ENCODE measurements at places on chromosomes 5 and 9.
A peak's percentile ranks its signal among the peaks of the same experiment; 100 is the strongest.

DNA sequence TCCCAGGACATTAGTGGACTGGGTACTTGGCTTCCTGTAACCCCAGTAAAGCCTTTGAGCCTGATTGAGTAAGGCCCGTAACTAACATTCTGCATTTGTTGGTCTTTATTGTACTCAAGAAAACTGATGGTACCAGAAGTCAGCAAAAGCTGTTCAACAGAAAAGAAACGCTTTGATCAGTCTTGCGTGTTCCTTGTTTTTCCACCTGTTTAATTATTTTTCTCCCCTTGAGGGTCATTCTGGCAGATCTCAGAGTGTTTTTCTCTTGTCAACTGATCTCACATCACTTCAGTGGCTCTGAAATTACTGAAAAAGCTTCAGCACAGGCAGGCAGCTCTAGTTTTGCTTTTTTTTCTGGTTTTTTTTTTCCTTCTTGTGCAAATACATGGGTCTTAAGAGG is 6.1 kb upstream of the TMEM268 start:
- DNase-seq = no peak

DNA sequence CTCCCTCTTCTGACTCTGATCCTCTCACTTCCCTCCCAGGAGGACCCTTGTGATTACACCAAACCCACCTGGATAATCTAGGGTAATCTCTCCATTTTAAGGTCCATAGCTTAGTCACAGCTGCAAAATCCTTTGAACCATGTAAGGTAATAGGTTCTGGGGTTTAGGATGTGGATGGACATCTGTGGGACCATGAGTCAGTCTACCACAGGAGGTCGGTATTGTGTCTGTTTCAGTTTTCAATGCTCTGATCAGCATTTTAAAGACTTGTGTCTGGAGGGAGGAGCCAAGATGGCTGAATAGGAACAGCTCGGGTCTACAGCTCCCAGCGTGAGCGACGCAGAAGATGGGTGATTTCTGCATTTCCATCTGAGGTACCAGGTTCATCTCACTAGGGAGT is 112.6 kb downstream of the CAVIN4 start:
- no peak for DNase-seq

DNA sequence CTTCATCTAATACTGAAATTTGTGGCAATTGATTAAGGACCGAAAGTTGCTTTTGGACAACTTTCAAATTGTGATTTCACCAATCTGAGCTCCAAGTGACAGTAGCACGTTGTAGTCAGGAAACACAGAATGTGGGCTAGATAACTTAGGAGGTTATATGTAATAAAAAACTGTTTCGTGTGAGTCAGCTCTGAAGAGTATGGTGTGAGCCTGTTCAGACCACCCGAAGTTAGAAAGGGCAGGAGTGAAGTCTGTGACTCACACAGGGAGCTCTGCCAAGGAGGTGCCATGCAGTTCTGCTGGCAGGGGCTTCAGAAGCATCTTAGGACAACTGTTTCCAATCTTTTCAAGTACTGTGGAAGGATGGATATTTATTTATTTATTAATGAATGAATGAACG is 16.4 kb upstream of the ZBTB34 start:
- peak; percentile 14 for DNase-seq

GRCh38 chr9:91963711-91964240 is 13.7 kb upstream of the ROR2 start:
- no peak for DNase-seq

- no peak for DNase-seq
Measured at GRCh38 chr9:133770076-133770777, 32.1 kb upstream of the SARDH start.

- no peak for DNase-seq
Measured at GRCh38 chr5:157590478-157590877, 14.9 kb upstream of the ADAM19 start.

DNA sequence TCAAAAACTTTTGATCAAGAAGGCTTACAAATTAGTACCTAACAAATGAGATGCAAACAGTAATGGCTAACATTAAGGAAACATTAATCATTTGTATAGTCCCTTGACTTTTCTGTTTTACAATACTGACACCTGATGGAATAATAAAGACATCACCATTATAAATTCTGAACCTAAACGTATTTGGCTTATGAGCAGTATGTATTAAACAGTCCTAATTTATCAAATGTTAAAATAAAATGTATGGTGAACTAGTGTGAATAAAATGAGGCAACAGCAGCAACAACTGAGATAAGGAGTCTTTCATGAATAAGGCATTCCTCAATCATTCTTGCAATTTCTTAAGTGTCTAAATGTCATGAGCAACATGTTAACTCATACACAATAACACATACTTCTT is 6.0 kb downstream of the PUM3 start:
- DNase-seq = peak; percentile 25

DNA sequence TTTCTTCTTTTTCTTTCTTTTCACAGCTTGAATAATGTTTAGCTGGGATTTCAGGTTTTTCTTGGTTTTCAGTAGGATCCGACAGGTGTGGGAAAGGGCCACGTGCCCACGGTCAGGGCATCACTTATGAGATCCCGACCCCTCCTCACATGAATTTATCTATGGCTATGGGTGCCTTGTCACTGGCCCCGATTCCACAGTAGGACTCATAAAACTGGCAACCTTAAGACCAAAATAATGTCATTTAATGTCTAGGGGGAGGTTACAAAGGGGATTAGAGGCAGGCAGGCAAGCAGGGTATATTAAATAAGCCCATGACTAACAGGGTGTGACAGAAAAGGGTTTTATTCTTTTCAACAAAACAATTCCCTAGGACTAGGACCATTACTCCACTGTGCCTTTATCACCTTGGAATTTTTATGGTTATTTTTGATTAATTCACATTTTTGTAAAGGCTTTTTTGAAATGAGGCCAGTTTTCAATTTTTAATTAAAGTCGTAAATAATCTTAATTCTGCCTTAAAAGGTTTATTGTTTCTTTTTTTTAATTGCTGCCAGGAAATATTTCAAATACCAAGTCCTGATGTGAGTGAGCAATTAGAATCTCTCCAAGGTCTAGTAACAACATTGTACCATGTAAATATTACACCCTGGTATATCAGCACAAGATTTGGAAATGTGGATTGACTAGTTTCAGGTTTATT is 370.4 kb downstream of the GLIS3 start:
- no peak for DNase-seq

- no peak for DNase-seq
Measured at GRCh38 chr5:170818232-170818631, 34.7 kb downstream of the GABRP start.

GRCh38 chr5:97618721-97619120 is 435.7 kb upstream of the RIOK2 start:
- DNase-seq = no peak

DNA sequence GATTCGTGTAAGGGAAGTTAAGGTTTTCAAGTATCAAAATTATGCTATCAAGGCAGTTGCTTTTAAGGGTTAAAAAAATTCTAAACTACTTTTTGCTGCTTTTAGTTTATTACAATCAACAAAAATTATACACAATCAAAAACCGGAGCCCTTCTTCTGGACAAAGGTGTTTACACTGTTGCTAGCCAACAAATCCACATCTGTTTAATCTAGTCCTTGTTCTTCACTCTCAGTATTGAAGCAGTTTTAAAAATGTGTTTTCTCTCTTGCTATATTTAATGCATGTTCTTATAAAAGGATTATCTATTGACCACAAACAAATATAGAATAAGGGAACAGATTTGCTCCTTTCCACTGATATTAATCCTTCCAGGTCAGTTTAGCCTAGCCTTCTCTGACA is 2.5 kb downstream of the FEM1C start:
- DNase-seq = no peak

GRCh38 chr5:178108966-178109365 is 4.4 kb upstream of the N4BP3 start:
- DNase-seq = no peak

DNA sequence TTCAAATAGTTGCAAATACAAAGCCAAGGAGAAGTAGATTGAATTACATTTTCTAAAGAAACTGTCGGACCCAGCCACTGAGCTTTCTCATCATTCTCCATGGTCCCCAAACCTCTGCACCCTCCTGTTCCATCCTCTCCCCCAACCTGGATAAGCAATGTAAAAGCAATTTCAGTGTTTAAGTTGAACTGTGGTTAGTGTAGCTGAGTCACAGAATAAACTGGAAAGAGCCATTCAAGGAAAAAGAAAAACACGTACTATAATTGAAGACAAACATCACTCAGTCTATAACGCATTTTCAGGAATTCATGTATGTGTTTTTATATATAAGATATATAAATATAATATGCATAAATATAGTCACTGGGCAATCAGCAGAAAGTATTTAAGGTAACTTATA is 54.1 kb upstream of the TMEM161B start:
- no peak for DNase-seq

GRCh38 chr9:36987891-36988290 is 46.2 kb downstream of the PAX5 start:
- DNase-seq = no peak

GRCh38 chr5:1881098-1881572 is 1.6 kb downstream of the IRX4 start:
- DNase-seq = no peak

GRCh38 chr5:25990771-25991170 is 1047.6 kb downstream of the CDH9 start:
- DNase-seq = no peak

- DNase-seq = no peak
Measured at GRCh38 chr5:111486055-111486454, 26.3 kb downstream of the STARD4 start.

GRCh38 chr5:151812757-151813309 is 41.1 kb downstream of the G3BP1 start:
- no peak for DNase-seq

- DNase-seq = no peak
Measured at GRCh38 chr5:174585472-174585871, 138.9 kb upstream of the MSX2 start.

GRCh38 chr5:167725741-167726140 is 565.7 kb upstream of the WWC1 start:
- no peak for DNase-seq

- DNase-seq = no peak
Measured at GRCh38 chr5:95818181-95819147, 4.1 kb downstream of the GLRX start.

GRCh38 chr5:39395521-39395920 is 29.3 kb downstream of the DAB2 start:
- DNase-seq = no peak

GRCh38 chr5:163473635-163474243 is 13.3 kb downstream of the HMMR start:
- DNase-seq = no peak

DNA sequence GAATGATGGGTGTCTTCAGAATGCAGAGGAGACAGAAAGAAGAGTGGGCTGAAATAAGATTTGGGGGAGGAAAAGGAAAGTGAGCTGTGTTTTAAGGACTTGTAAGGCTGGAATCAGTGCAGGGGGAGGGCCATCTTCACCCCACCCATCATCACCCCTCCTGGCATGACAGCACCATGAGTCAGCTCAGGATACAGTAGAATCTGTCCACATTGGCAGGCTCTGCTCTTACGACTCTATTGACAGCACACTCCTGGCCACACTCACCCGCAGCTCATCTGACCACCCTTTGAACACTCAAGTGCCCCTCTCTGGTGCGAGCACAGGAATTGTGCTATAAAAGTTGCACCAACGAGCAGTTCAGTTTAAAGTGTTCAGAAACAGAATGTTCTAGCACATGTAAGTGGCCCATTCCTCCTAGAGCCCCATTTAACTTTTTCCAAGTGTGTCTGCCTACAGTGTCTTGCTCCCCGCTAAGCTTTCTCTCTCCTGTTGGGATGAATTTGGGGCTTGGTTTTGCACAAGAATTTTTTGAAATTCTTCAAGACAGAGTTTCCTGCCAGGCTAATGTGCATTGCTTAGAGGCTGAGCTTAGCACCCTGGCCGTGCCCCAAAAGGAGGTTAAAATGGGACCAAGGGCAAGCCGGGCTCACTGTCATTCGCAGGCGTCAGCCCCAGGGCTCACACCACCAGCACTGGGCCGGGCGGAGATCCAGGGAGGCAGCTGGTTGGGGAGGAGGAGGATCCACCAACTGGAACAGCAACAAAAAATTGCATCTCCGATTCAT is 12.0 kb downstream of the ADRA1B start:
- DNase-seq = peak; percentile 77

- no peak for DNase-seq
Measured at GRCh38 chr5:58404734-58405133, 55.2 kb downstream of the PLK2 start.

GRCh38 chr5:172007175-172008110 is 1.0 kb upstream of the FBXW11 start:
- no peak for DNase-seq

GRCh38 chr5:33367416-33367815 is 73.3 kb upstream of the TARS1 start:
- no peak for DNase-seq

DNA sequence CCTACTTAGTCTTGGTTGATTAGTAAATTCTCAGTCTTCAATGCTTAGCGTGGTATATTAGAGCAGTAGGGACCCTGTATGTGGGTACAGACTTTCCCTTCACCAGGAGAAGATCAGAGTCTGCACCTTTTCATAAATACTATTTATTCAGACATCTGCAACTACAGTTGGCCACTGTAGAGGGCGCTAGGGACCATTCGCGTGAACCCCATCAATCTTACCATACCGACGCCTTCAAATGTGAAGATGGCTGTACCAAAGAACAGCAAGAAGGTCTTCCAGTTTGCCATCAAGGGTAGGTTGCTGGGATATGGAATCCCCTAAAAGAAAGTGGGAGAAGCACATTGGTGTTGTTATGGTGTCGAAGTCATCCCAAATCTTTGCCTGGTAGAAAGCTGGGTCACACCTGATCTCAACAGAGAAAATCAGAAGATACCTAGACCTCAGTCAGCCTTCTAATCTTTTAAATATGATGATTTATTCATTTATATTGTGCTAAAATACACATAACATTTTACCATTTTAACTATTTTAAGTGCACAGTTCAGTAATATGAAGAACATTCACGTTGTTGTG is 19.1 kb downstream of the SLC36A3 start:
- no peak for DNase-seq

GRCh38 chr5:135883441-135883840 is 12.2 kb downstream of the IL9 start:
- DNase-seq = no peak

DNA sequence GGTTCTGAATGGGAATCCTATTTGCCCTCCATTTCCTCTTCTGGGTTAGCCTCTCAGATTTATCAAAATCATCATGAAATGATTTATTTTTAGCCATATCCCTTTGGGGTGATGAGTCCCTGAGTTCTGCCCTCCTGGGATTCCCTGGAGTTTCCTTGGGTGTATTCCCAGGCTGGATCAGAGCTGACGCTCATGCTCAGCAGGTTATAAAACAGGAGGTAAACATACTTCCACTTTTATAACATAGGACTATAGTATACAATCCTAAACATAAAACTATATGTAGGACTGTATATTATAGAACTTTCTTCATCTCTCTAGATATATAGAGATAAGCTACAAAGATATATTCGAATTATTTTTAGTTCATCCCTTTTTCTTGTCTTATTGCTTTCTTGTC is 4.4 kb upstream of the PRRX2 start:
- no peak for DNase-seq

DNA sequence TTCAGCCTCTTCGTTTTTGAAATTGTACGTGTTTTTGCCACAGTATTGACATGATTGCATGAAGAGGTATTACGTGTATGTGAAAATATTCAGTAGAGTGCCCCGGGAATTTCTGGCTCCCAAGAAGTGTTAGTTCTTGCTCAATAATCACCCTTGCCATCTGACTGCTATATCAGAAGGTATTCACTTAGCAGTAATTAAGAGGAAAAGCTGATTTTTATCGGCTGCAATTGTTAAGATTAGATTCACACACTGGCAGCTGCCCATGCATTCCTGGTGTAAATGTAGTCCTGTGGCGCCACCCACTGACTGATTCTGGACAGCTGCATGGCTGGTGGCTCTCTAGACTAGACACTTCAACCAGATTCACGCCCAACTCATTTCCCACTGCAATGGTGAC is 440.1 kb upstream of the ADAMTS16 start:
- peak; percentile 60 for DNase-seq

GRCh38 chr9:136944212-136944518 is 373 bp downstream of the FBXW5 start:
- no peak for DNase-seq

Measured in NCI-H446 (cell line).